SJCRH30 (cell line): ENCODE measurements at places on chromosomes 7 and 10. TPM values are rescaled to one million over a fixed set of nuclear protein-coding genes. Genes with fewer than 3 reads are reported as not detected.

The RFC2 gene
- 111 and 112 TPM in 2 replicates for total RNA-seq

The SPDYE6 gene
- not detected in 2 replicates for total RNA-seq

The MMD2 gene
- total RNA-seq: not detected in 2 replicates

The SLC13A4 gene
- 0.08 and 0.30 TPM in 2 replicates for total RNA-seq

The MRLN gene
- total RNA-seq: 10.5 and 16.0 TPM in 2 replicates

The LRGUK gene
- 0.04 and 0.25 TPM in 2 replicates for total RNA-seq

The AKR1C1 gene
- 2.7 and 3.6 TPM in 2 replicates for total RNA-seq

The GPER1 gene
- total RNA-seq: 0.15 TPM in 1 of 2 replicates, not detected in the other

The ZNF853 gene
- total RNA-seq: 10.6 and 10.9 TPM in 2 replicates

The ARHGEF5 gene
- not detected in 2 replicates for total RNA-seq

The EN2 gene
- total RNA-seq: 0.61 and 0.81 TPM in 2 replicates

The OR2A5 gene
- not detected in 2 replicates for total RNA-seq

The CPA2 gene
- 1.9 and 2.0 TPM in 2 replicates for total RNA-seq

The IMPDH1 gene
- total RNA-seq: 43.2 and 47.9 TPM in 2 replicates

The MPP7 gene
- total RNA-seq: 5.2 and 5.9 TPM in 2 replicates

The MYO1G gene
- 0.30 and 0.33 TPM in 2 replicates for total RNA-seq

The TET1 gene
- 12.8 and 13.0 TPM in 2 replicates for total RNA-seq

The CALHM3 gene
- total RNA-seq: not detected in 2 replicates
